ENCODE measurements at places on chromosomes 2 and 18.

GRCh38 chr2:795531-796041 lies 118.4 kb upstream of the TMEM18 start:
- DNase-seq: no peak

- DNase-seq: no peak
Observed at GRCh38 chr2:232887171-232887850, 17.2 kb downstream of the SNORC start.

GRCh38 chr2:43325107-43325811 lies 98.9 kb upstream of the ZFP36L2 start:
- DNase-seq: no peak

DNA sequence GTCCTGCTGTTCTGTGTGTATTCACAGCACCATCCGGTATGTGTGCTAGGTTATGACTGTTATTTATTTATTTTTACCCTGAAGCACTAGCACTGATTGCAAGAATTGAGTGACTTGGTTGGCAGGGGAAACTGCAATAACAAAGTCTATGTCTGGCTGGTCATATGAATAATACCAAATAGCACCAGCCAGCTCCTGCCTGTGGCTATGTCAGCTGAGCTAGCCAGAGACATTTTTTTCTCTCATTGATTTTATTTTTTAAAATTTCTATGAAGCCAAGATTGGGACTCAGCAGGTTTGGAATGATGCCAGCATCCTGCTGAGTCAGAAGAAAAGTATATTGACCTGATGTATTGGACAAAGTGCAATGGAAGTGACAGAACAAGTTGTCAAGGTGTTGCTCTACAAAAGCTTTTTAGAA lies 188.5 kb upstream of the CDH2 start:
- no peak for DNase-seq

GRCh38 chr2:103529798-103530502 lies 768.1 kb downstream of the TMEM182 start:
- no peak for DNase-seq

DNA sequence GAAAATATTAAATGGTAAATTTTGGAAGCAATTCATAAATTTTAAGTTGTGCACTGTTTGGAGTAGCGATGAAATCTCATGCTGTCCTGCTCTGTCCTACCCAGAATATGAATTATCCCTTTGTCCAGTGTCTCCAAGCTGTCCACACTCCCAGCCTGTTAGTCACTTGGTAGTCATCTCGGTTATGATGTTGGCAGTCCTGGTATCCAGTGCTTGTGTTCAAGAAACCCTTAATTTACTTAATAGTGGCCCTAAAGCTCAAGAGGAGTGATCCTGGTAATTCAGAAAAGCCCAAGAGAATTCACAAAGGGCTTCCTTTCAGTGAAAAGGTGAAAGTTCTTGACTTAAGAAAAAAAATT lies 71.8 kb upstream of the STAM2 start:
- DNase-seq: no peak

- no peak for DNase-seq
Observed at GRCh38 chr2:158034198-158034866, 67.3 kb upstream of the UPP2 start.

GRCh38 chr2:42196070-42196402 lies 26.9 kb downstream of the EML4 start:
- DNase-seq: no peak

All from HFF-Myc (cell line).